ENCODE measurements at places on chromosomes 7 and 10. TPM values are rescaled to one million over a fixed set of nuclear protein-coding genes. Genes with fewer than 3 reads are reported as not detected.

FAM237B gene
- total RNA-seq, result not detected

ACTR3C gene
- total RNA-seq, result 0.36 TPM

AGAP5 gene
- total RNA-seq, result 2.2 TPM

CTAGE8 gene
- not detected for total RNA-seq

RHOBTB1 gene
- 11.0 TPM for total RNA-seq

Measured in A549 treated with GW870086 at 1 μM for 4 hours (cell line).